Stimulated activated naive CD8-positive, alpha-beta T cell treated with anti-CD3 and anti-CD28 coated beads, Interleukin-15, amount 100 ng/mL, for 72 hours (primary cell): ENCODE measurements at places on chromosomes 3 and 15.

DNA sequence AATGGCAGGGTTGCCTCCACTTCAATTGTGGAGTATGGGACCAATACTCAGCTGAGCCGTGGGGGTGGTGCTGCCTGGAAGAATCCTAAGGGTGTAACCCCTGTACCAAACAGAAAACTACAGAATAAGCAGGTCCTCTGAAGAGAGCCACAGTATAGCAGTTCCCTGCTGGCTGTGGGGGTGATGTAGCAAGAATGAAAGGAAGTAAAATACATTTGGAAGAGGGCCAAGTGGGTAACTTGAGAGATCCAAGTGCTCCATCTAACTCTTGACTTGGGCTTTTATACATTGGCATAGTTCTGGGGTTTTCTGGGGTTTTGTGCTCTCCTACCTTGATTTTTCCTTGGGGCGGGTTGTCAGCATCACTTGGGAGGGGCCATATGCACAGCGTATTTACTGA, 341.4 kb downstream of the OTOL1 start:
- no peak for DNase-seq

DNA sequence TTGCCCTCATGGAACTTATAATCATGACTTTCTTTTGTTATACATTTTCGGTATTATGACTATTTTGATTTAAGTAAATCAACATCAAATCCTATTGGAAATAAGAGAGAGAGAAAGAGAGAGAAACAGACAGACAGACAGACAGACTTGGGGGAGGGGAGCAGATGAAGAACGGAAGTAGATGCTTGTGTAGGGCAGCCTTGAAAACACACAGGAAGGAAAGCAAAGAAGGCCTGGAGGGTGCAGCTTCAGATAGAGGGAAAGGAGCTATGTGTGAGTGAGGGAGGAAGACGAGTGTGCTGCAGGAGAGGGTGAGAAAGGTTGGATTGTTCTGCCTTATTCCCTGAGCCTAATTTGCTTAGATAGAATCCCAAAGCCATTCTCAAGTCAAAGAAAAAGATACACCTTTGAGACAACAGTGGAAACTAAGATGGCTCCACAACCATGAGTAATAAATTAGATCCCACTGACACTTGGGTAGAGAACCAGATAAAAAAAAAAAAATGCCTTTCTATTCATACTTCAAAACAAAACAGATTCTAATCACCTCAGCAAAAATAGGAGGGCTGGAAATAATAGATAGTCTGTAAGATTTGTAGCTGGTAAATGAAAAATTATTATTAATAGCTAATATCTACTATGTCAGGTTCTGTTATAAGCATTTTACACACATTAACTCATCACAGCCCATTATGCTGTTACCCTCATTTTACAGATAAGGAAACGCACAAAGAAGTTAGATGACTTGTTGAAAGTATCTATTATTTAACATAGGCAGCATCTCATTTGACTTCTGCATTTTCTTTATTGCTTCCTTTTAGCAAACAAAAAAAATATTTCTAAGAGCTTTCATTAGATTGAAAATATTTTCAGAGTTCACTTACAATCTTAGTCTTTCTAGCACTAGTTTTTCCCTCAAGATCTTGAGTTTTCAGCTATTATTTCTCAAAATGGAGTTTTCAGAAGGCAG, 214.1 kb downstream of the TNIK start:
- DNase-seq = no peak

DNA sequence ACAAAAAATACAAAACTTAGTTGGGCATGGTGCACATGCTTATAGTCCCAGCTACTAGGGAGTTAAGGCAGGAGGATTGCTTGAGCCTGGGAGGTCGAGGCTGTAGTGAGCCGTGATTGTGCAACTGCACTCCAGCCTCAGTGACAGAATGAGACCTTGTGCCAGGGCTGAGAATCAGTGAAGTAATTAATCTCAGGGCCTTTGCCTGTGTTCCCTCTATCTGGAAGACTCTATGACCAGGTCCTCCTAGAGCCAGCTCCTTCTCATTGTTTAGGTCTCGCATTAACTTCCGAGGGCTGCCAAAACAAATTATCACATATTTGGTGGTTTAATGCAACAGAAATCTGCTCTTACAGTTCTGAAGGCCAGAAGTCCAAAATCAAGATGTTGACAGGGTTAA, 41.4 kb upstream of the FLNB start:
- no peak for DNase-seq

- DNase-seq = no peak
Measured at GRCh38 chr15:62307551-62307950, 142.5 kb upstream of the C2CD4B start.

GRCh38 chr3:105752791-105753415, 115.9 kb downstream of the CBLB start:
- DNase-seq = no peak

- DNase-seq = no peak
Measured at GRCh38 chr3:138935505-138935862, 11.5 kb downstream of the FOXL2 start.

DNA sequence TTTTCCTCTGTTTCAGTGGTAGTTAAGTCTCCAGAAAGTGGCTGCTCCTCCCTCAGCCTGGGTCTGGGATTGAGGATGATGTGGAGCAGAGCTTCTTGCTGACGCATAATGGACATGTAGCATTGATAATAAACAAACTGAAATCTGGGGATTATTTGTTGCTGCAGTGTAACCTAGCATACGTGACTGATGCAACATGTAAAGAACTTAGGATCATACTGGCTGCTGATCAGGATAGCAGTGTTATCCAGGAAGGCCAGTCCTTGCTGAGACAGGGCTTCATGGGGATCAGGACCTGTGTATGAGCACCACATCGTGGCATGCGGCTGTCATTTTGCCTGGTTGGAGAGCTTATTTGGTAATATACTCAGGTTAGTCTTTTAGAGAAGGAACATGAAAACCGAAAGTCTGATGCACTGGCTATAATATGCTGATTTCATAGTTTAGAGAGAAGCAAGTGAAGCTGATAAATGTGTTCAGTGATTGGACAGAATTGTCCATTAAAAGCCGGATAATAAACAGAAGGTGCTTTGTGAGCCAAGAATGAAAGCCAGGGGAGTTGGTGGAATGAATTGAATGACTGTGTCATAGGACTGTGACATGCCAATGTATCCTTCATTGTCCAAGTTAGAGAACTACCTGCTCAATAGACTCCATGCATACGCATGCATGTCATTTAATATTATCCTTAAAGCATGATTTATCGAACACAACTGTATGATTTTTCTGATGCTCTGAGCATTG, 4.1 kb downstream of the MINAR1 start:
- DNase-seq = no peak

DNA sequence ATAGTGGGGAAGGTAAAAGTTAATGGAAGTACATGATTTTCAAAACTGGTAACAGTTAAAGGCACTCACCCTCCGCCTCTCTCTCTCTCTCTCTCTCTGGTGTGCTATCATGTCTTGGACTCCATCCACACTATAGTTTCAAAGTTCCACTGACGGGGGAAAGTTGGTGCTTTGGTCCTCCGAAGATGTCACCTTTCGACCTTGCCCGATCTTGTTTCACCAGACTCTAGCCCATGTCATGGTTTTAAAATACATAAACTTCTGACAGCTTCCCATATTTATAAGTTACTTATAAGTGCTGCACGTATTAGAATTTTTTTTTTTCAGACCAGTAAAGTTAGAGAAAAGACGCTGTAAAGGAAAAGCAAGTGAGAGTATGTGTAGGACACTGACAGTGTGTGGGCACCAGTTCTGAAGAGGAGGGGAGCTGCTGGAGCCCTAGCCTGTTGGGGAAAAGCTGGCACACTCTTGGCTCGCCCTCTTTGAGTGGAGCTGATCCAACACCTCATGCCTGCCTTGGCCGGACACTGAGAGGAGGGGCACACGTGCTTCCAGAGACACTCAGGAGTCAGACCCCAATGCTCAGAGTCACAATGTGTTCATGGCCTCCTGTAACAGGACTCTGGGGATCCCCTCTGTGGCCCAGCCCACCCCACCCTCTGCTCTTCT, 200.5 kb upstream of the TPM1 start:
- DNase-seq = no peak

DNA sequence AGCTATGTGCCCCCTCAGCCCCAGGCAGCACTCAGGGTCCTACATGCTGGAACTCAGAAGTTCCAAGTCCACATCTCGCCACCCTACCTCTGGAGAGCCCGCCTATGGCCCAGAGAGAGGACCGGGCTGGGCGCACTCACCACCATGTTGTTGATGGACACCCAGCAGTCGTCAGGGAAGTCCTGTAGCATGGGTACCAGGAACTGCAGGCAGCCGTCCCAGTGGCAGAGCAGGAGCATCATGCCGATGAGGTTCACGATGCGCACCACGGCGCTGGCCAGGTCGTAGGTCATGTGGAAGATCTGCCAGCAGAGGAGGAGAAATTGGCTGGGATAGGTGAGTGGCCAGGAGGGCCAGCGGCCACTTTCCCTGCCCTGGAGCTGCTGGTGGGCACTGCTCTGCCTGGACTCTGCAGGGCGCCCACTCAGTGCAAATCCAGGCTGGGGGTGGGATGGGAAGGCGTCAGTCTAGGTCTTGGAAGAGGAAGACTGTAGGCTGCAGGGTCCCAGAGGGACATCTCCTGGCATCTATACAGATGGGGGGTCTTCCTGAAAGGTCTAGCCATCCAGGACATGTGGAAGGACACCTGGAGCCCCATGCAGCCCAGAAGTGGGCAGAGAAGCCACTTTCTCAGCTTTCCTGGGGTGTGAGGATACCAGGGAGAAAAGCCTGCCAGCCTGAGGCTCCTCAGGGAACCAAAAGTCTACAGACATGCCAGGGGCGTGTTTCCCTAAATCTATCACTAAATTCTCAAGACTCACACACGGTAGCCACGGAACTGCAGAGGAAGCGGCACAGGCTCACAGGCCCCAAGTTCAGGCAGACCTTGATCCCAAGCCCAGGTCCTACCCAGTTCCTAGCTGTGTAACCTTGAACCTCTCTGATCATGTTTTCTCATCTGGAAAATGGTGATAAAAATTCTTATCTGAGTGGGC, 36.5 kb downstream of the HCN4 start:
- no peak for DNase-seq
